ENCODE measurements at places on chromosomes 7 and 10.

- peak; percentile 45 for DNase-seq
Observed at GRCh38 chr10:123995461-123996131, 97.8 kb downstream of the CHST15 start.

GRCh38 chr10:103888113-103888841, 29.7 kb downstream of the STN1 start:
- DNase-seq = peak; percentile 43

- DNase-seq = no peak
Observed at GRCh38 chr7:121163699-121164098, 165.1 kb upstream of the WNT16 start.

DNA sequence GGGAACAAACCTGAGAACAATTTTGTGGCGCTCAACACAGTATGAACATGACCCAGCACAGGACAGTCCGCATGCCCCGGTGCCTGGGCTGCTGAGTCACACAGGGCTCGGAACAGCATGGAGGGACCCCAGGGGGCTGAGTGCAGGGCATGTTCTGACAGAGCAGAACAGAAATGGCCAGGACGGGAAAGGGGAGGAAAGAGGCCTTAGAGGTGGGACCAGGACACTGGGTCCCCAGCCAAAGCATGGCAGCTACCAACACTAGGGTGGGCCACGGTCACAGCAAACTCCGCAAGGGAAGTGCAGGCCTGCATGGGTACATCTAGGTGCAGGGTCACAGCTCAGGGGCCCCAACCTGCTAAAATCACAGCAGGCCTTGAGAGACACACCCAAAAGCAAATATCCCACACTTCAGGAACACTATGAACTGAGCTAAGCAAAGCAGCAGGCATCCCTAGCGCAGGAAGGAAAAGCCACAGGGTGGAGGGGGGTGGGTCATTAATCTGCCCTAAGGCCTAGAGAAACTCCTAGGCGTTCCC, 5.6 kb downstream of the IMPDH1 start:
- DNase-seq = no peak
